Umbilical cord (tissue), 2 donors: ENCODE measurements at places on chromosomes 1 and 21. TPM values are rescaled to one million over a fixed set of nuclear protein-coding genes. Genes with fewer than 3 reads are reported as not detected.

GRCh38 chr1:179038528-179039281 is 13.0 kb downstream of the FAM20B start:
- DNase-seq, result no peak

DNA sequence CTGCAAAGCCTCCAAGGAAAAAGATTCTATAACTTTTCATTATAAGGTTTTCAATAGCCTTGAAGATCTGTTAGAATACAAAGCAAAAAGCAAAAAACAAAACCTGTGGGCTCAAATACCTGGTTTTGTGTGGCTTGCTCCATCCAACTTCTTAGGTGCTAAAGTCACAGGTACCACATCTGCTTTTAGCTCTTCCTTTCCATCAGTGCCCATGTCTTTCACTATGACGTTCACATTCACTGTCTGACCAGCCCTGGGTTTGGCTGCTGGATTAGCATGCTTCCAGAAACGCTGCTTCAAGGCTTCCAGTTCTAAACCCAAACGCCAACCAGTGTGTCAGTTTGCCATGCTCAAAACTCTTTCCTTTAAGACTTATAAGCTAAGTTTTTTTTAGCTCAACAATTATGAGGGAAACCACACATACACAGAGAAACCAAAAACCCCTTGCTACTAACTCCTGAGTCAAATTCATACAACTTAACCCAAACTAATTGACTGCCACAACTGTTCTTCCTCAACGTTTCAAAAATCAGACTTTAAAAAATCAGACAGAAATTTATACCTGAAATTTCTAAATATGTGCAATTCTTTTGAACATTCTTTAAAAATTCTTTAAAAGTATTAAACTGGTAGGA is 16.0 kb downstream of the CLSPN start:
- DNase-seq, result no peak

- DNase-seq, result no peak
These were observed 60.6 kb upstream of the STUM start for GRCh38 chr1:226487921-226488320.

The CNKSR1 gene
- total RNA-seq, result not detected

The GLRX2 gene
- total RNA-seq, result 27.7 TPM

The FCRL5 gene
- 5.8 TPM for total RNA-seq

The AGT gene
- not detected for total RNA-seq

The KIF17 gene
- total RNA-seq, result not detected

The MFAP2 gene
- 29.4 TPM for total RNA-seq
